ENCODE measurements at places on chromosomes 13 and 19.
A peak's percentile ranks its signal among the peaks of the same experiment; 100 is the strongest.

DNA sequence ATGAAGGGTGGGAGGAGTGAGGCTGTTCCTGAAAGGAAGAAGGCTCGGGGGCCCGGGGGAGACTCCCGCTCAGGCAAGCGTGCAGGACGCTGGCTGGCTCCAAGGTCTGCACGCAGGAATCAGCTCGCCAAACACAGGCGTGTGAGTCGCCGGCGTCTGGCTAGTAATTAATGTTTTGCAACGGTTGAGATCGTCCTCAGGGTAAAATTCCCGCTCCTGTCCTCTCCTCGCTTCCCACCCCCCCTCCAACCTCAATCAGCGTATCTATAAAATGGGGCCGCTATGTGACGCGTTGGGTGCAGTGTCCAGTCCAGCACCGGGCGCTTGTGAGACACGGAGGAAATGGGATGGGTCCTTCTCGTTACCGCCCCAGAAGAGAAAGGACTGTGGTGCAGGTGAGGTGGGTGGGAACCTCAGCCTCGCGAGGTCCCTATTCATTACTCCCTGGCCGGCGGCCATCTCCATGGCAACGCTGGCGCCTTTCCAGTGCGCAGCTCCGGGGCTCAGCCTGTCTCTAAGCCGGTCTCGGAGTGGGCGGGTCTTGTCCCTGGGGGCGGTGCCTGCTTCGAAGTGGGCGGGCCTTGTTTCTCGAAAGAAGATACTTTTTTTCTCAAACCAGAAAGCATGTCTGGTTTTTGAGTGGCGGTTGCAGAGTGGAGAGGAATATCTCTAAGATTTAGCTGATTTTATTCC, 6.5 kb upstream of the ZNF579 start:
- DNase-seq = peak; percentile 97

DNA sequence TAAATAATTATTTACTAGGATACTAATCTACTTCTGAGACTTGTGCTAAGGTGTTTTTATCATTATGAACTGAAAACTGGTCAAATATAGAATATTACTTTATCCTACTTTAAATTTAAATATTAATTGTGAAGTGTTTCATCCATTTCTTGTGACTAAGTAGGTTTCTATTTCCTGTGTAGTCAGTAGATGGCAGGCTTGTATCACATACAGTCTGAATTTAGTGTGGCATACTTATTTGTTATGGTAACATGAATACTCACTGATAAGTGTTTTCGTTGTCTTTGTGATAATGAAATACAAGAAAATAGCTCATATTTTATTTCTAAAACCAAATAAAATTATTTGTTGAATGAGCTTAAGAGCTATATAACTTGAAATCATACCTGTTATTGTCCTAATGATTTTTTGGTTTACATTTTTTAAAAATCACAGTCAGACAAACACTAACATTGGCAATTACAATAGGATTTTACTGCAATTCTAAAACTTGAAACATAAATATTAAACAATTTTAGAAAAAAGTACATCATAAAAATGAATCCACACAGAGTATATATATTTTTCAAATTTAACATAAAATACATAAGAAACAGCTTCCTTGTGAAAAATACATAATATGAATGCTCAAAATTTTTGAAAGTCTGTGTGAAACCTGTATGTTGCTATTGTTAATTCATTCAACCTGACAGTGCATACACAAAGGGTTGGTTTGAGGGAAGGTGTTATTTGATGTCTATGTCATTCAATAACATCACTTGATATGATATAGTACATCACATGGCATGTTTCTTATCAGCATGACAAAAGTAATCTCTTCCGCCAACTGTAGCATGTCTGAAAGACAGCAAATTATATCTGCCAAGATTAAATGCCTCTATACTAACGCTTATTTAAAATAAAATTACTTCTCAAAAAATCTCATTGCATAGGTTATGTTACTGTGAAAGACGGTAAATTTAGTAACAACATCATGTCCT, 904.8 kb upstream of the PCDH20 start:
- no peak for DNase-seq

- no peak for DNase-seq
These were observed 96.1 kb downstream of the ZMYM2 start for GRCh38 chr13:20054586-20054985.

DNA sequence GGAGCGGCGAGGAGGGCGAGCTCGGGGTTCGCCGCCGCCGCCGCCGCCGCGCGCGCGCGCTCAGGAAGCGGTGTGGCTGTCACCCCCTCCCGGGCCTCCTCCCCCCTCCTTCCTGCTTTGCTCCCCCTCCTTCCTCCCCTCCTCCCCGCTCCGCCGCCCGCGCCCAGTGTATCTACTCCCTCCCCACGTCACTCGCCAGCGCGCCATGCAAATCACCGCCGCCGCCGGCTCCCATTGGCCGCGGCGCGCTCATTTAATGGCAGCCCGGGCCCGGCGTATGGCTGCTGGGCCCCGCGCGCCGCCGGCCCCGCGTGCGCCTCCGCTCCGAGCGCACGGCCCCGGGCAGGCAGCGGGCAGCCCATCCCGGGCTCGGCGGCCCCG, 335 bp upstream of the SOX1 start:
- DNase-seq = peak; percentile 66

DNA sequence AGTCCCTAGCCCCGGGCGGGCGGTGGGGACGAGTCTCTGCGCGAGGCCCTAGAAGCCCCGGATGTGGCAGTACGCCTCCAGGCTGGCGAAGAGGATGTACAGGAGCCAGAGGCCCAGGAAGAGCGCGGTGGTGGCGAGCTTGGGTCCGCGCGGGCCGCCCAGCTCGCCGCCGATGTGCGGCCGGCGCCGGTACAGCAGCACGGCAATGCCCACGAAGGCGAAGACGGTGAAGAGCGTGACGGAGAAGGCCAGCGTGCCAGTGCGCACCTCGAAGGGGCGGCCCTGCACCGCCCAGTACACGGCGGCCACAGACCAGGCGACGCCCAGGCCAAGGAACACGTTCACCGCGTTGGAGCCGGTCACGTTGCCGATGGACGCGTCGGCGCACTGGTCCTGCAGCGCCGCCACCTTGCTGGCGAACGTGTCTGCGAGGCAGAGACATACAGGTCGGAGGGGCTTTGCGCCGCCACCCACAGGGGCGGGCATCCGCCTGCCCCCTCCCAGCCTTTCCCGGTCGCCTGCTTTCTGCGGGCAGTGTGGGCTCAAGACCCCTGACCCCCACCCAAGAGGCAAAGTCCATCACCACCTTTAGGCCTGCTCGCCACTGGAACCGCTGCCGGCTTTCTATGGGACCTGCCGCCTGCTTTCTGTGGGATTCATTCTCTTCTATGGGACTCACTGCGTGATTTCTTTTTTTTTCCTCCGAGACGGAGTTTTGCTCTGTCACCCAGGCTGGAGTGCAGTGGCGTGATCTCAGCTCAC, 10.9 kb upstream of the MEIS3 start:
- peak; percentile 53 for DNase-seq

DNA sequence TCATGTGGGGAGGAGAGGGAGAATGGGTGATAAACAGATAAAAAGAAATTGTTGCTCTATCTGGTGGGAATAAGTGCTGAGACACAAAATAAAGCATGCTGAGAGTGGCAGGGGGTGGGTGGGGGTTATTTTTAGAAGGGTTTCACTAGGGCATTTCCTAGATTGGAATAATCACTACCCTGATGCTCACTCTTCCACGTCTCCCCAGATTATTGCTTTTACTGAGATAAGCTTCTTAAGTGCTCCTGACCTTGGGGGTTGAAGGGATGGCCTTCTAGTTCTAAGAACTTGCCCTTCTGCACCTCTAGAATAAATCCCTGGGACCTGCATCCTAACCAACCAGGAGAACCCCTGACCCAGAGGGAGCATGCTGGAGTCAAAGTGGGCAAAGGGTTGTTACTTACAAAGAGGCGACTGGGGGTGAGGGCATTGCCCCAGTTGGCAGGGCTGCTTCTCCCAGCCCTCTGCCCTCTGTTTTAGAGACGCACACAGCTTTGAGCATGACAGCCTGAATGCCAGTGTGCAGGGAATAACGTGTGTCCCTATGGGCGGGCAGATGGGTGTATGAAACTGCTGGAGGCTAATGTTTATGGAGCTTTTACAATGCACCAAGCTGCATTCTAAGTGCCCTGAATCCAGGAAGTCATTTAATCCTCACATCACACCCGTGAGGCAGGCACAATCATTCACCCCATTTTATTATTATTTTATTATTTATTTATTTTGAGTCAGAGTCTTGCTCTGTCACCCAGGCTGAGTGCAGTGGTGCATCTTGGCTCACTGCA, 743 bp downstream of the RDH8 start:
- DNase-seq = no peak

DNA sequence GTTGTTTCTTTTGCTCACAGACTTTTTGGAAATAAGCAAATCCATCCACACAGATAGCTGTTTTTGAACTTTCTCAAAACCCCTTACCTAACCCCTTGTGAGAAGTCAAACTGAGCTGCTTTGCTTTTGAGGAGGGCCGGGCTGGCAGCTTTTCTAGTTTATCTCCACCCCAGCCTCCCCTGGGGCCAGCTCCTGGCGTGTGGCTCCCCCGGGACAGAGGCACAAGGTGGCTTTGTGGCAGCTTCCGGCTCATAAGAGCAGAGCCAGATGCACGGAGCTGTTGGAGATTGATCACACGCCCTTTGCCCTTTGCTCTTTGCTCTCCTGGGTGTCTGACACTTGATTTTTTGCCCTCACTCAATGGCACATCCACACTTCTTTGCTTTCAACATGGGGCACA, 24.9 kb upstream of the RNF113B start:
- no peak for DNase-seq

DNA sequence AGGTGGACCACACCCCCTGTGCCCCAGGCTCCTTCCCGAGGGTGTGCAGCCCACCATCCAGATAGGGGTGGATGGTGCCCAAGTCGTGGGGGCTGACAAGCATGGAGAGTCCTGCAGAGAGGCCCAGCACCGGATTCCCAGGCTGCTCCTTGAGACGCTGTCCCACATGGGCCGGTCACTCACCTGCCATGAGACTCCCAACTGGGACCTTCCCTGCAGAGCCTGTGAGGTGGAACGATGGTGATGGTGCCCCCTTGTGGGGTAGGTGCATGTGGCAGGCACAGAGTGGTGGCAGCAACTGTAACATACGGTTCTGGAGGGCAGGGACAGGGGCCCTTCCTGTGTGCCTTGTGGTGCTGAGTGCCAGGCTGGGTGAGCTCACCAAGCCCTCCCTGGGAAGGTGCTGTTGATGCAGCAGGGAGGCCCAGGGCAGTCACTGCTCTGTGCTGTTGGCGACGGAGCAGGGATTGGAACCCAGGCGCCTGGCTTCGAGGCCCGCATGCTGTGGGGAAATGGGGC, 33.1 kb downstream of the PPP1R37 start:
- DNase-seq = peak; percentile 58

DNA sequence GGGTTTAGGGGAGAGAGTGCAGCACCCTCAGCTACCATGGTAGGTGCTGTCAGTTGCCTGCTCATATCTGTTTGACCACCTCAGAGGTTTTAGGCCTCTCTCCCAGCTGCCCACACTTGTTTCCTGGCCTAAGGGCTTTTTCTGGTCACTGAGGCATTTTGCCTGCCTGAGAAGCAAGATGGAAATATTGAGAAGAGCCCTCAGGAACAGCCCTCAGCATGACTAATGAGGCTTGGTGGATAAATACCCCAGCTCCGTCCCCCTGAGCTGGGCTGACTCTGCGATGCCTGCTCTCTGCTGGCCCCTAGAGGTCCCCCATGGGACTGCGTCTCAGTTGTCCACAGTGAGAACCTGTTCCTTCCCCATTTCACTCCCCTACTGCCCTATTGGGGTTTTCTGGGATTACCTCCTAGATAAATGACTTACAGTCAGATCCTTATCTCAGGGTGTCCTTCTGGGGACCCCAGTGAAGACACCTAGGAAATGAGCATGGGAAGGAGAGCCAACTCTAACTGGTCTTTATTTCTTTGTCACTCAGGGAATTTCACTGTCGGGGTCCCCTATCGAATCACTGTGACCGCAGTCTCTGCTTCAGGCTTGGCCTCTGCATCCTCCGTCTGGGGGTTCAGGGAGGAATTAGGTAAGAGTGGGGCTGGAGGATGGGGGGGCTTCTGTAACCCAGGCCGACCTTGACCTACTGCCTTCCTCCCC, 13.3 kb downstream of the PALM3 start:
- peak; percentile 67 for DNase-seq

DNA sequence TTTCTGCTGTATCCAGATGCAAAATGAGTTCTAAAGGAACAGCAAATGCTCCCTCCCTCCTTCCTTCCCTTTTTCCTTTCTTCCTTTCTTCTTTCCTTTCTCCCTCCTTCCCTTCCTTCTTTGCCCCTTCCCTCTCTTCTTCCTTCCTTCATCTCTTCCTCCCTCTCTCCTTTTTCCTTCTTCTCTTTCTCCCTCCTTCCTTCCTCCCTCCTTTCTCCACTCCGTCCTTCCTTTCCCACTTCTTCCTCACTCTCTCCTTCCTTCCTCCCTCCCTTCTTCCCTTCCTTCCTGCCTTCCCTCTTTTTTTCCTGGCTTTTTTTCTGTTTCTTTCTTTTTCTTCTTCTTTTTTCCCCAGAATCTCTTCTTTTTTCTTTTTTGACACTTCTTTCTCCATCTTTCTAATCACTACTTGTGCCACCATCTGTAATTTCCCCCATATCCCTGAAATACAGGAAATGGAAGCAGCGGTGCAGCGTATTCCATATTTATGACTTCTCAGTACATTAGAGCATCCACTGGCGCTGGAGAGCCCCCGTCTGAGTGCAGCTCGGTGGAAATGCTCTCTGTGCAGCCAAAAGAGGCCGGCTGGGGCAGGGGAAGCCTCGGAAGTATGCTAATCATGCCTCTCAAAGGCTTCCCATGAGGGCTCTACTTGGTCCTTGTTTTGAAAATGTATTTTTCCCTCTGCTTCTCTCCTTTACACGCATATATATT, 275.6 kb downstream of the TSHZ3 start:
- no peak for DNase-seq

GRCh38 chr19:32091241-32091640, 254.2 kb upstream of the ZNF507 start:
- no peak for DNase-seq

DNA sequence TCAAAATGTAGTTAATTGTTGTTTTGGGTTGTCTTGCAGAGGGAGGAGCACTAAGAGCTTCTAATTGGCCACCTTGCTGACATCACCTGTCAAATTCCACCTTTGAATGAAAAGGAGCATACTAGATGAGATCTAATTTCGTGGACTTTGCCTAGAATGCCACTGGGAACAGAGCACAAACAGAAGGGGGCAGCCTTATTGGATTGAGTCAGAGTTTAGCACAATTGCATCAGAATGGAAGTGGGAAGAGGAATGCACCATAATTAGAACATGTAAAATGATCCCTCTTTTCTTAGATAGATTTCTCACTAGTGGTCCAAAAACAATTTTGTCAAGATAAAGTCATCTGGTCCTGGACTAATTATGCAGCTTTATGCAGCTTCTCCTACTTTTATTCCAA, 1552.2 kb downstream of the PCDH9 start:
- no peak for DNase-seq

DNA sequence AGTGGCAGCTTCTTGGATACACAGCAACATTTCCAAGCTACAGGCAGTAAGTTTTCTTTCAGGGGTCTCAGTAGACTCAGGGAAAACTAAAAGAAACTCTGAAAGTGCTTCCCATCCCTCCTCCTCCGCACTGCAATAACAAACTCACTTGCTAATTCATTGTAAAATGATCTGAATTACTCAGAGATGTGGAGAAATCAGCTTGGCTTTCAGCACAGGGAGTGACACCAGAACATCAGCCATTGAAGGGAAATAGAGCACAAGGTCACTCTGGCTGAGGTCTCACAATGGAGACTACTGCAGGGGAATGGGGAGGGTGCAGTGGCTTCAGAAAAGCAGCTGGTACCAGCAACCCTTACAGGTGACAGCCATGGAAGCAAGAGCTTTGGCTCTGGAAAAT, 137.3 kb upstream of the SERP2 start:
- no peak for DNase-seq

All from left ventricle myocardium superior (tissue), 1 donor.